ENCODE measurements at places on chromosomes 11 and 22.

DNA sequence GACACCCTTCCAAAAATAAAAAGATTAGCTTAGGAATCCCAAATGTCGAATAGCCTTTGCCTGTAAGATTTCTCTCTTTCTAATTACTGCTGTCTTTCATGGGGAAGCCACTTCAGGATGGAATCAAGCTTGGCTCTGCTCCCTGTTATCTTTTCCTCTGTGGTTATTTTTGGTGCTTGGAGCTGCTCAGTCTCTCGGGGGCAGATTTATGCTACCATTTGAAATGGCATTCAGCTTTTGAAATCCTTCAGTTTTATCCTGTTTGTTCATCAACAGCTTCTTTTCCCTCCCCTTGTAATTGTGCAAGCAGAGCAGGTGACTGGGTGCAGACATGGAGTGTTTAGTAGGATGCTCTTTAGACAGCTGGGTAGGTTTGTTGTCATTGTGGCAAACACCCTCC is 111.0 kb downstream of the DBX1 start:
- DNase-seq = no peak

DNA sequence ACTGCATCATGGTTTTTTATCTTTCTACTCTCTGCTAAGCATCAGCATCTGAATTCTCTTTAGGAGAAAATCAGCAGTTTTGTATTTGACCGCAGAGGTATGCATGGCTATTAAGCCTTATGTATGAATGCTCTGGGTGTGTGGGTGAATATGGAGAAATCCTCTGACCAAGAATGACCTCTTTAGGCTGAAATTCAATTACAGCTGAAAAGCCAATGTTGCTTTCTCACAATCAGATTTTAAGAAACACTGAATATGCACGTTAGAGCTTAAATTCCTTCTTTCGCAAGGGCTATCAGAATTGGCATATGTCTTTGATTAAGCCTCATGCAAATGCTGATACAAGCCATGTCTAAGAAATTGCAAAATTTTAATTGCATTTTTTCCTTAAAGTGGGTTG is 43.2 kb downstream of the ARHGAP42 start:
- no peak for DNase-seq

GRCh38 chr11:109945626-109946321 is 147.4 kb upstream of the ZC3H12C start:
- DNase-seq = no peak

- DNase-seq = no peak
Observed at GRCh38 chr11:26350002-26350401, 18.1 kb downstream of the ANO3 start.

DNA sequence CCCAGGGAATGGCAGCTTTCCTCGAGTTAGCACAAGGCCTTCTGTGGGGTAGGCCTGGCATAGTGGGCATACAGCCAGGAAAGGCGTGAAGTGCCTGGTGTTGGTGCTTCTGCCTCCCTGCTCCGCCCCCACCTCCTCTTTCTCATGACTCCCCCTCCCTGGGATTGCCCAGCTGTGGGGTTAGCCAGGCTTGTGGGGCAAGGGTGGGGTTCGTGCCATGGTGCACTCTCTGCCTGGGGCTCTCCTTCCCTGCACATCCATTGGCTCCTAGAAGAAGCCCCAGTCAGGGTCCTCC is 236.8 kb upstream of the NCAM1 start:
- DNase-seq = no peak

DNA sequence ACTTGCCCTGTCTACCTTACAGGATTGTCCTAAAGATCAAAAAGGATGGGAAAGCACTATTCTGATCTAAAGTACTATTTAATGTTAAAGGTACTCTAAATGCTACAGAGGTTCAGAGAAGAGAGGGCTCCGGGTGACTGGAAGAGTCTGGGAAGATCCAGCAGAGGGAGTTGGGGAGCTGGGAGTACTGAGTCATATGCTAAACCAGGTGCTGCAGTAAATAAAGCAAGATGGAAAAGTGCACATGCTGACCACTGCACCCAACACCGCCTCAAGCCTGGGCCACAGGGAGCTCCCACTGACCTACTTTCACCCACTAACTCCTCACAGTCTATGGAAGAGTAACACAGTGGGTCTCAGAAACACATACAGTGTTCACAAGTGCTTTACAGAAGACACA is 49.3 kb downstream of the WT1 start:
- DNase-seq = no peak

DNA sequence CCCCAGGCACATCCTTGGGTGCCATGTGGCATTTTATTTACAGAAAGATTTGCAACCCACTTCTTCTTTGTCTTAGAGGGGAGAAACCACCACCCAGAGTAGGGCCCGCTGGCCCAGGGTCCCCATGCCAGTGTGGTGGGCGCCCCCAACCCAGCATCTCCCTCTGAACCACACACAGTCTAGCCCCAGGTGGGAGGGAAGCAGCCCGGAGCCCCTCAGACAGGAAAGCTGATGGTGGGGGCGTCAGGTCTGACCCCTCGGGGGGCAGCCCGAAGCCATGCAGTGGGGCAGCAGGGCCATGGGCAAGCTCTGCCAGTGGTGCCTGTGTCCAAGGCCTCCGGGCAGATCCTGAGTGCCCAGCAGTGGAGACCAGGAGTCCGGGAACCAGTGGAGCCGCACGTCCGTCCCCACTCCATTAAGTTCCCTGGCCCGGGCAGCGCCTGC is 11.7 kb downstream of the TRPM5 start:
- DNase-seq = no peak

DNA sequence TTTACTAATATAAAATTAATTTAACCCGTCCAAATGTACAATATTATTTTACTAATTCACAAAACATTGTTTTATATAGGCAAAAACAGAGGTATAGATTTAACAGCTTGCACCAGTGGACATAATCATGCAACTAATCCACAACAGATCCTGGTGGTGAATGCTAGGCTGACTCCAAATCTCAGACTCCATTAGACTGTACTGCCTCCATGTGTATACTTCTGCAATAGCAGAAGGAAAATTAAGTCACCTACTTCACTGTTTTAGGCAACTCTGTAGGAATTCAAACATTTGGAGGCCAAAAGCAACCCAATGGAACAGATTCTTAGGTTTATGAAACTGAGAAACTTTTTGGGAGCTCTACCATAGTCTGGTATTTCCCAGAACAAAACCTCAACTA is 30.0 kb upstream of the RAB39A start:
- no peak for DNase-seq

DNA sequence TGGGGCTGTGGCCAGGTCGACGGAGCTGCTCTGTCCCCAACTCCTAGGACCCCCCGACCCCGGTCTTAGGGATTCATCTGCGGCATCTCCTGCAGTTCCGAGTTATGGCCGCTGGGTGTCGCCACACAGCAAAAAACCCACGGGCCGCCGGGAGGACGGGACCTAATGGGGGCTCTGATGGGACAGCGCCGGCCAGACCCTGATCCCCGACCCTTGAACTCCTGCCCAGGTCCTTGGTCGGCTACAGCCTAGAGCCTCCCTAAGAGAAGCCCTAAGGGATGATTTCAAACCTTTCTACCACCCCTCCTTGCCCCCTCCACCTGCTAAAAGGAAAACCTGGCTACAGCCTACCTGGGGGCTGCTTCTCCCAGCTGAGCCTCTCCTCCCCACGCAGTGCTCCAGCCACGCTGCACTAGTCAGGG is 30.8 kb upstream of the LRRC10B start:
- DNase-seq = no peak

Data from NCI-H510A (cell line).